ENCODE measurements at places on chromosomes 6 and 20.

DNA sequence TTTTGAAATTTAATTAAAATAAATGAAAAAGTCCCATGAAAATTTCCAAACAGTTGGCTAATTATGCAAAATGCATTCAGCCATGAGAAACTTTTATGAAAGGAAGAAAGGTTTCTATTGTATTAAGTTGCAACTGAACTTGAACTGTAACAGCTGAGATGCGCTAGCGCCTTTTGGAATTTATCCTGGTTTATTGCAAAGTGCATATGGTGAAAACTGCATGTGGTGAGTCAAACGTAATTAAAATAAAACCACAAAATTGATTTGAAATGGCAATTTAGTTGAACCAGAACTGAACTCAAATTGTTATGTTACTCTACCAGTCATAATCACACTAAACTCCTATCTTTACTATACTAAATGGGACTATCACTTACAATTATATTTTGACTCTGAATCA is 46.4 kb upstream of the COL21A1 start:
- DNase-seq, result no peak

DNA sequence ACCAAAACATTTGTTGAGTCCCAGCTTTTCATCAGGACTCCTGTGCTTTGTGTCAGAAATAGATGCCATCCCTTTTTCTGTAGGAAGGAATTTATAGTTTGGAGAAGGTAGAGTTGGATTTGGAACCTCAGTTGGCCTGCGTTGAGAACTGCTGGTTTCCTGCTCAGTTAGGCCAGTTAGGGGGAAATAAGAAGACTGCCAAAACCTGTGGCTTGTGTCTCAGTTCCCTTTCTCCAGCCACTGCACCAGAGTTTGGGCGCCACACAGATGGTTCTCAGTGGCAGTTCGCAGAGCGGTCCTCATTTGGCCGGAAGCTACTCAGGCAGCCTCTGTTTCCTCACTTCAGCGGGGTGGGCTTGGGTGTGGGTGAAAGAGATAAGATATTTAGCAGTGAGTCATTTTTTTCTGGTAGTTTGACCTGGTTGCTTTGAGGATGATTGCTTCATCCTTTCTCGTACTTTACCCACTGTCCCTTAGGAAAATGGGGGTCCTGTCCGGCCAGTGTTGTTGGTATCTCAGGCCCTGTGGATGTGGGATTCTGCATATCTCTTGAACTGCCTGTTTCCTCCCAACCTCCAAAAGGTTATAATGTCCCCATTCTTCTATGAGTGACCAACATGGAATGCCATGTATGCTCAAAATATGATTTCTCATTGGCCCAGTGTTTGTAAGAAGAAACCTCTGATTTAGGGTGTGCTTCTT is 53.7 kb downstream of the JARID2 start:
- DNase-seq, result no peak

GRCh38 chr20:2093883-2094282 is 7.7 kb upstream of the STK35 start:
- DNase-seq, result no peak

- DNase-seq, result no peak
Measured at GRCh38 chr20:17439616-17440296, 91.4 kb downstream of the BFSP1 start.

DNA sequence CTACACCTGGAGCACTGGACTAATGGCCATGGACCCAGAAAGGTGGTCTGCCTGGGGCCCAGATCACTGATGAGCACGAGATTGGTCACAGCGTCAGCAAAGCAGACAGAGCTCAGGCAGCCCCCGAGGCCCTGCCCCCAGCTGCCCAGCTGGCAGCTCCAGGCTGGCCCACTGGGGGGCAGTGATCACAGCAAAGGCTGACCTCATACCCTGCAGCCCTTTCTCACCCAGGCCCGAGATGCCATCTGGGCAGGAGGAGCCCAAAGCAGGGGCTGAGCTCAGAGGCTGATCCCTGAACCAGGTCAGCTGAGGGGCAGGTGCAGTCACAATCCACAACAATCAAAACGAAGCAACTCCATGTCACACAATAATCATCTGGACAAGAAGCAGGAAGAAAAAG is 4.1 kb downstream of the MAP1LC3A start:
- DNase-seq, result no peak

DNA sequence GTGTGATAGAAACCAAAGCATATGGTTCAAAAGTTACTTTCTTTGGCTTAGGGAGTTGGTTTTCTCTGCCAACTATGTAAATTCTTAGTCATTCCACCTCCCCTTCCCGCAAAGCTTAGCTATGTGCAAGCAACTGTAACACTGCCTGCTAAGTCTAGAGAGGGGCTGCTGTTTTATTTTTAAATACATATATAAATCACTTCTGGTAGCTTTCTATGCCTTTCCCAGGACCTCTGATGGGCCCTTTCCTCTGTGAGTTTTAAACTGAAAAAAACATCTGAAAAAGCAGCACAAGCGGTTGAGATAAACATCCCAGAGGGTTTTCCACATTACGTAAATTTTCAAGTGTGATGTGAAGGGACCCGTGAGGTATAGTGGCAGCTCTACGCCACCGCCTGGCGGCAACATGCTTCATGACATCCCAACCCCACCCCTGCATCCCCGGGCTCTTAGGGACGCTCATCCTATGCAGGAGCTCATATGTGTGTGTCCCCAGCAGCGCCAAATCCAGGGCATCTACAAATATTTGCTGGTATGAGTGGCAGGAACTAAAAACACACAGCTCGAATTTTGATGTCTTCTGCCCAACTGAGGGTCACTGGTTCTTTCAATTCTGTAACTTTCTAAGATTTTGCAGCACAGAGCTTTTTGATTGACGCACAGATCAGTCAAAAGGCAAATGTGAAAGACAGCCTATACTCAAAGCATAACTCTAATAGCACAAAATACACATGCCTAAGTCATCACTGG is 12.7 kb downstream of the SAYSD1 start:
- no peak for DNase-seq

DNA sequence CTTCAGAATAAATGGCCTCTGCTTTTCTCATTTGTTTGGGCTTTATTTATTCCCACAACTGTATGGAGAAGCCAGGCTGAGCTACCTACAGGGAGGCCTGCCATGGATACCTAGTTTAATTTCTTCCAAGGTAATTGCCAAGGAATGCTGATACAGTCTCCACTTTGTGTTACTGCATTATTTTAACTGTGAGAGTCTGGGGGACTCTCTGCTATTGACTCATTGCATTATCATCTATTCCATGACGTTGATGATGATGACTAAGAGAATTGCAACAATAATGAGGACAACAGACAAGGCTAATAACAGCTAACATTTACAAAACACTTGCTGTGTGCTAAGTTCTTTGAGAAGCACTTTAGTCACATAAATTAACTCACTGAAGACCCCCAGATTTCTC is 88.3 kb upstream of the COL21A1 start:
- DNase-seq, result peak; percentile 59

DNA sequence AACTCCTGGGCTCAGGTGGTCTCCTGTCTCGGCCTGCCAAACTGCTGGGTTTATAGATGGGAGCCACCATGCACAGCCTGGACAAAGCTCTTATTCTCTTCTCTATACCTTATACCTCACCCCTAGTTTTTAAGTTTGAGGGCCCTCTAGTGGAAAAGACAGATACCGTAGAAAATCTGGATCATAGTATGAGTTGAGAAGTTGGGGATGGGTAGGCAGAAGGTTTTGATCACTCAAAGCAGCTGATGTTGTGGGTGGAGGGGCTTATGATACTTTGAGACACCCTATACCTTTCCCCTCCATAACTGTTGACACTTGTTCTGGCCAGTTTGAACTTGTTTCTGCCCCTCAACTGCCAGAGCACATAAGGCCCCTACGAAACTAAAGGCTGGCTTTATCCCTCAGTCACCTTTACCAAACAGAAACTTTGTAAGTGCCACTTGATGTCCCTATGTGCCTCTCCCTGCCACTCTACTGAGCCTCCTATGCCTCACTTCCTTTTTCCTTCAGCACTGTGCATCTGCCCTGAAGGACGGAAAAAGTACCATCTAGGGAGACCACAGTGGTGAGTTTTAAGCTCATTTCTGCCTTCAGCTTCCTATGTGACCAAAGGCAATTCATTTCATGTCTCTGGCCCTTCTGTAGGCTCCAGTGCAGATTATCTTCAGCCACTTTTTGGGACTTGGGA is 28.6 kb downstream of the RALY start:
- peak; percentile 10 for DNase-seq

GRCh38 chr6:117264692-117265409 is 507 bp upstream of the VGLL2 start:
- DNase-seq, result no peak

- DNase-seq, result no peak
Measured at GRCh38 chr6:168938546-168938945, 315.1 kb downstream of the THBS2 start.

GRCh38 chr6:125207956-125208355 is 54.4 kb downstream of the TPD52L1 start:
- DNase-seq, result no peak

DNA sequence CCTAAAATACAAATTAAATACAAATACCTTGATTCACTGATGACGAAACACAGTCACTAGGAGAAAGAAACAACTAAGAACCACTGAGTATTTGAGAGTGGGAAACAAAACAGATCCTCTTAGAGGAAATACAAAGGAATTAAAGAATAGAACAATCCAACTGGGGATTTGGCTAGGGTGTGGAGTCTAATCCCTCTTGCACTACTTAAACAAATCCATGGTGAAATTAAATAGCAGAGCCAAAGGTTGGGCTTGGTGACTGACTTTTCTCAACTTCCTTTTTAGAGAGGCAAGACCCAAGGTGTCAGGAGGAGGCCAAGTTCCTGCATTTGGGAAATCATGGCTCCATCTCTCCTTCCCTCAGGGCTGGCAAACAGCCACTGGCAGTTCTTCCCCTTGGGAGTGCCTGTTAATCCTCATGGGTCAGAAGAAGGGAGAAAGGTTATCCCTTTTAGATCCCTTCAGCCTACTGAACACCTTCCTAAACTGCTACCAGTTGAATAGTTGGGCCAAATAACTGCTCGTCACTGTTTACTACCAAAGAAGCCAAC is 101.2 kb upstream of the TRAF3IP2 start:
- no peak for DNase-seq

DNA sequence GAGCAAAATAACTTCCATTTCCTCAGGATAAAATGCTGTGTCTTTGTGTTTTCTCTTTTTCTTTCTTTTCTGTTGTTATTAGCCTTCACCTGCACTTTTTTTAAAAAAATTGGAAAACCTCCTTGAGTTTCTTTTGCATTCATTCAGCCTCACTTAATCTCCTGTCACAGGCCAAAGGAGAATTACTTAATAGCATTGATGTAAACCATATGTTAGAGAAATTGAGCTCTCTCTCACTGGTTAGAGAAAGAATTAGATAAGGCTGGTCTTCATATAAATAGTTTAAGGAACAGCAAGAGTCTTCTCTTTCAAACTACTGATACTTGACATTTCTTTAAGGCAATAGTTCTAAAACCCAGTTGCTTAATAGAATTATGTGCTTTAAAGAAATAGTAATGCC is 564.2 kb downstream of the TFAP2B start:
- no peak for DNase-seq

GRCh38 chr20:3995067-3995748 is 20.1 kb downstream of the RNF24 start:
- DNase-seq, result no peak

GRCh38 chr6:33717934-33718455 is 6.5 kb upstream of the UQCC2 start:
- no peak for DNase-seq

DNA sequence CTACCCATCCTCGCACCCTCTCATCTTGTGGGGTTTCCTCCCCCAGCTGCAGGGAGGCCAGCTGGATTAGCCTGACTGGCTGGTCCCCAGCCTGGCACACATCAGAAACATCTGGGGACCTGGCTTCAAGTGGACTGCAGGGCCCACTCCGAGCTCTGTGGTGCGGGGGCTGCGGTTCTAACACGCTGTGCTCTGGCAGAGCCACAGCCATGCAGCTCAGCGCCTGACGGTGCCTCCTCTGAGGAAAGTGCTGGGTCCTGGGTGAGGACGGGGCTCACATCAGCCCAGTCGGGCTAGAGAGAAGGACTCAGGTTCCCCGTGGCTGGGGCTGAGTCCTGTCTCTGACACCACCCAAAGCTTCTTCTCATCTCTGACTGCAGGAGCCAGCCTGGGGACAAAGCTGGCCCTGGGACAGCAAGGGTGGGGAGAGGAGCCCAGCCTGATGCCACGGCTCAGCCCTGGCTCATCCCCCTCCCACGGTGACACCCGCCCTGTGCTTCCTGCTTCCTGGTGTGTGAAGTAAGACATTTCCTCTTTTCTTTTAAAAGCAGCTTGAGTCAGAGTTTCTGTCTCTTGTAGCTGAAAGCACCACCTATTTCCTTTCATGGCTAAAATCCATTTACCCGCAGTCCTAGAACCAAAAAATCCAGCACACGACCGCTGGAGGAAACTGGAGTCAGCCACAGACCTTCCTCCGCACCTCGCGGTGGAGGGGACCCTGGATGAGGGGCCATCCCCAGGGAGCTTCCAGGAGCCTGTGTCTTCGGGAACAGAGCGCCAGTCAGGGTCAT is 127.4 kb upstream of the AFDN start:
- no peak for DNase-seq

GRCh38 chr6:45049188-45049843 is 278.8 kb upstream of the RUNX2 start:
- DNase-seq, result no peak

DNA sequence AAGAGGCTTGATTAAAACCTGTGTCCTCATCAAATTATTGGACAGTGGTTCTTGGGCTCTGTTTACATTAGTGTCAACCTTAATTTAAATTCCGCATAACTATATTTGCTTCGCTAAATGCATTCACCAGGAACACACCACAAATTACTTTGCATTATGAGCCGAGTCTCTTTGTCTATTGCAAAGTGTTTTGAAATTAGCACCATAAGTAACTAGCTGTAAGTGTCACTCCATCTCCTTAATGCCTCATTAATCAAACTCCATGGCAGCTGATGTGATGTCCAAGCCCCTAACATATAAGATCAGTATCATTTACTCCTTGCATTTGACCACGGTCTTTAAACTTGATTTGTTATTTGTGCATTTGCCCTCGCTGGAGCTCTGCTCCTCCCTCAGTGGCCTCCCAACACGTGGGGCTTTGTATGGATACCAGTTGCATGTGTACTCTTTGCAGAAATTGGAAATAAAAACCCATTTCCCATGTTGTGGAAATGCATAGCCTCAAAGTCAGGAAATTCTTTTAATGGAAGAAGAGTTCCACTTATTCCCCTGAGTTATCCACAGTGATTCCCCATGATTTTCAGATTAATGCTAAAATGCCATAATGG is 24.6 kb downstream of the FOXA2 start:
- DNase-seq, result no peak

GRCh38 chr6:114085211-114085610 is 114.3 kb upstream of the HDAC2 start:
- no peak for DNase-seq

DNA sequence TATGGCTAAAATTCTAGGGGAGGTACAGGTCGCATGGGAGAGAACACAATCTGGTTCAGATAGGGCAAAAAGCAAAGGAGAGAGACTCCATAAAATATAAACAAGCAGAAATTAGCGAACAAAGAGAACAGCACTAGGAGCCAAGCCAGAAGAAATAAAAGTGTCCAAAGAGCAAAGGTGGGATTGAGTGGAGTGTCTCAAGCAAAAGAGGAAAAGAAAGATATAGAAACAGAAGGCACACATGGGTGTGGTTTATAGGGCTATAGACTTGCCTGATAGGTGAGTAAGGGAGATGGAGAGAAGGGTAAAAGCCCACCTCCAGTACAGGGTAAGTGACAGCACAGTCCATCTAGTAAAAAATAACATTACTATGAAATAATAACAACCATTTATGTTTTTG is 36.5 kb upstream of the IRAK1BP1 start:
- DNase-seq, result no peak

GRCh38 chr20:32031007-32031958 is 20.8 kb upstream of the HCK start:
- DNase-seq, result peak; percentile 84

GRCh38 chr20:39913274-39913673 is 775.8 kb downstream of the MAFB start:
- DNase-seq, result no peak
